ENCODE measurements at places on chromosomes 7 and 10.

- DNase-seq, result no peak
Observed at GRCh38 chr10:73623056-73623455, 18.2 kb downstream of the MYOZ1 start.

DNA sequence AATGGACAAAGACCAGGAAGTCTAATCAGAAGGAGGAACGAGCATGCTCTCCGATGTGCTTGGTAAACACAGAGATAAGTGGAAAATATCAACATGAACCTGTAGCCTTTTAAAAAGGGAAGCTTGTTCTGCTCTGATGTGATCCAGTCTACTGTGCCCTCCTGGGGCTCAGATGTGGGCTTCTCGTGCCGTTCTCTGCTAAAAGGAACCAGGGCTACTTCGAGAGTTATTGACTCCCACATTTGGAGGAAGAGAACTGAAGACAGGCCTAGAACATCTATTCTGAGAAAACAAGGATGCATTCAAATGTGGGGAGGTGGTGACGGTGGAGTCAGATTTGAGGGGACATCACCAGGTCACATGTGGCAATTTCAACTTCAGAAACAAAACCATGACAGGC lies 325.4 kb downstream of the GLRX3 start:
- DNase-seq, result no peak

- no peak for DNase-seq
Observed at GRCh38 chr10:21579291-21579690, 45.3 kb downstream of the MLLT10 start.

DNA sequence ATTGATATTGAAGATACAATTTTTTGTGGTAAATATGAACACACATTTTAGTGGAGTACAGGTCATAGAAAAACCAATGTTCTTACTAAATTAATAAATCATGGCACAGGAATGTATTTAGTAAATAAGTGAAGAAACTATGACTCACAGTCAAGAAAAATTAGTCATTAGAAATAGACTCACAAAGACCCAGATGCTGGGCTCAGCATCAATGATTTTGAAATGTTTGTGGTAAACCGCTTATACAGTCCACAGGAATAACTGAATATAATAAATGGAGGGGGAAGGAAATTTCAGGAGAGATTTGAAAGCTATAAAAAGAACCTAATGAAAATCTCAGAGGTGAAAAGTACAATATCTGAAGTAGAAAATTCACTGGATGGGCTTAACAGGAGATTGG lies 138.3 kb upstream of the ADCY1 start:
- no peak for DNase-seq

- no peak for DNase-seq
Observed at GRCh38 chr10:93751832-93752231, 5.9 kb upstream of the LGI1 start.

DNA sequence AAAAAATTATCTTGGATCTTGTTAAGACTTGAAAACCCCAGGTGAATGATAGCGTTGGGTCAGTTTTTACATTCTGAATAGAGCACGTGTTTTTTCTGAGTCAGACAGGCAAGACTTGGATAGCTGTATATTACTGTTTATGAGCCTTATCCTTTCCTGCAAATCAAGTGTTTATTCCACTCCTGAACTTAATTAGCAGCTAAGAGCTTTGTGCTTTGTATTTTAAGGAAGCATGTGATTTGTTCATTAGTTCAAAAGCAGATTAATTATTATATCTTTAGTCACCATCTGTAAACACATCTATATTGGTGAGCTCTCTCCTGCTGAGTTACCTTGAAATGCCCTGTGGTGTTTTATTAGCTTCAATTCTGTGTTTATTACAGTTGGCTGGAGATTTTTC lies 98.6 kb upstream of the PRPS1L1 start:
- no peak for DNase-seq

DNA sequence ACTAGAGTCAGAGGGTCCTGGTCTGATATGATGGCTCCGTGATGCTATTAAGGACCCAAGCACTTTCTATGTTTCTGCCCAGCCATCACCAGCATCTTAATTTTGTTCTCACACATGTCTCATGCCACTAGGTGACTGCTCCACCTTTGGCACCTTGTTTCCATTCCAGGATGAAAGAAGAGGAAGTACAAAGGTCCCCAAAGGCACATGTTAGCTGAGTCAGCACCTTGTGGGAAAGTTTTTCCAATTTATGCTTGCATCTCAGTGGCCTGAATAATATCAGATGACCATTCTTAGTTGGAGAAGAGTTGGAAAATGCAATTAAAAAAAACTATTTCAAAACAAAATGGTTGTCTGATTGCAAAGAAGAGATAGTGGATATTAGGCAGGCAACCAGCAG lies 341.0 kb upstream of the NPSR1 start:
- no peak for DNase-seq
